ENCODE measurements at places on chromosomes 7 and 10.

- no peak for DNase-seq
Measured at GRCh38 chr10:54799506-54799905, 1.5 kb downstream of the PCDH15 start.

DNA sequence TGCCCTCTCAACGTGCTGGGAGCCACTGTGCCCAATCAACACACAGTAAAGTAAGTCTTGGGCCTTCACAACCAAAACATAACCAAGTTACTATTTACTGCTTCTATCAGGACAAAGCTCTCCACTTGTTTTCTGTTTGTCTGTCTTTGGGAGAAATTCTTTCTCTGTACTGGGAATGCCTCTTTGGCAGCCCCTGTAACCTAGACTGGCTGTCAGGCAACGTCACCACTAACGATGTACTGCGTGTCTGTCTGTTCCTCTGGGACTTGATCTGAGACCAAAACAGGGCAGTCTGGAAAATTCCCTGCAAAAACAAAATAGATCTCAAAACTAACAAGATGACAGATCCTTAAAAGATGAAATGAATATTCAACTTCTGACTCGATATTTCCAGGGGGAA, 113.0 kb downstream of the SMURF1 start:
- DNase-seq: no peak

- DNase-seq: no peak
Measured at GRCh38 chr10:110708776-110709443, 64.8 kb downstream of the RBM20 start.

DNA sequence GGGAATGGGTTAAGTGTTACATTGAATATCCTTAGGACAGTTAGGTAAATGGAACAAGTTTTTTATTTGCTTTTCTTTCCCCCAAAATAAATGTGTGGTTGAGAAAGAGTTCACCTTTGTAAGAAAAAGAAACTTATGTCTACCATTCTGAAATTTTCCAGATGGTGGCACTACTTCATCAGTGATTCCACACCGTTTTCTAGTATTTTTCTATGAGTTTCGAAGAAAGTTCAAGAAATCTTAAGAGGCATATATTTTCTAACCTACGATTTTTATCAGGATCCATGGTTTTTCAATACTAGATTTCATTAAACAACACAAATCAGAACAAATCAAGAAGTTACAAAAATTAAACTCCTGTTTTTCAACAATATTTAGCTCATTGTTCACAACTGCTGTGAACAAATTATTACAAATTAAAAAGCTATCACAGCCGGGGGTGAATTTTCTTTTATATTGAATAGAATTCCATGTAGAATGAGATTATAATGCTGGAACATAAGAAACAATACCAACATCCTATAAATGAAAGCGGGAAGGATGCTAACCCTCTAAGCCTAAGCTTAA, 163.1 kb upstream of the NPVF start:
- DNase-seq: no peak

DNA sequence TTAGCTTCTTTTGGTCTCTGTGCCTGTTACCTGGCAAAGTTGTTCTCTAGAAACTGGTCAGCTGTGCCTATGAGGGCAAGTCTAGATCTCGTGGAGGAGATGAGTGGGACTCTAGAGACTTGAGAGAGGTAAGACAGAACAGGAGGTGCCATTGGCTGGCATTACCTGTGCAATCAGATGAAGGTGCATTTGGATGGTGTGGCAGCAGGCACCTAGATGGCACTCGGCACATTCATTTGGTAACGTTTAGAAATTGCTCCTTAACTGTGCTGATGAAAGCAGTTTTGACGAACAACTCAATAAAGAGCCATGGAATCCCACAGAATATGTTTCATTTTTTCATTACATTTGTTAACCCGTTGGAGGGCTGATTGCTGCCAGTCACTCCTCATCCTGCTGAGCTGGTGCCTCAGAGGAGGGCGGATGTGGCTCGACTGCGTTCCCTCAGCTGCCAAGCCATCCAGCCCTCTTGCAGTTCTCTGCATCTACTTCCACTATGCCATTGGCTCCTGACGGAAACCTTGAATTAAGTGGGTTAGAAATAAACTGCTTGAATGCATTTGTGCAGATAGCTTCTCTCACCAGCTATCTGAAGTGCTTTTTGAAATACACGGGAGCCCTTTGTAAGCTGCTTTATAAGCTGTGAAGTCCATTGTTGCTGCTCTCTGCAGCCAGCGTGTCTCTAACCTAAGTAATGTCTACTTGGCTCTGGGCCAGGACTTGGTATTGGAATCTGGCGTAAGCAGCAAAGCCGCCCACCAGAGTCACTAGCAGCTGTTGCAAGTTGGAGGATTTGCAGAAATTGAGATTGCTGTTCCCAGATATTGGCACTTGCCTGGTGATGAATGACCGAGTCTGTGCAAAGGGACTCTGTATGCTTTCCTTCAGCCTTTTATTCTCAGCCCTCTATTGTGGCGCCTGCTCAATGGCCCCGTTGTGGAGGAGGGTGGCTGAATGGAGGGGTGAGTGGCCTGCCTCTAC, 87.4 kb downstream of the LRRC4 start:
- DNase-seq: peak; percentile 25

DNA sequence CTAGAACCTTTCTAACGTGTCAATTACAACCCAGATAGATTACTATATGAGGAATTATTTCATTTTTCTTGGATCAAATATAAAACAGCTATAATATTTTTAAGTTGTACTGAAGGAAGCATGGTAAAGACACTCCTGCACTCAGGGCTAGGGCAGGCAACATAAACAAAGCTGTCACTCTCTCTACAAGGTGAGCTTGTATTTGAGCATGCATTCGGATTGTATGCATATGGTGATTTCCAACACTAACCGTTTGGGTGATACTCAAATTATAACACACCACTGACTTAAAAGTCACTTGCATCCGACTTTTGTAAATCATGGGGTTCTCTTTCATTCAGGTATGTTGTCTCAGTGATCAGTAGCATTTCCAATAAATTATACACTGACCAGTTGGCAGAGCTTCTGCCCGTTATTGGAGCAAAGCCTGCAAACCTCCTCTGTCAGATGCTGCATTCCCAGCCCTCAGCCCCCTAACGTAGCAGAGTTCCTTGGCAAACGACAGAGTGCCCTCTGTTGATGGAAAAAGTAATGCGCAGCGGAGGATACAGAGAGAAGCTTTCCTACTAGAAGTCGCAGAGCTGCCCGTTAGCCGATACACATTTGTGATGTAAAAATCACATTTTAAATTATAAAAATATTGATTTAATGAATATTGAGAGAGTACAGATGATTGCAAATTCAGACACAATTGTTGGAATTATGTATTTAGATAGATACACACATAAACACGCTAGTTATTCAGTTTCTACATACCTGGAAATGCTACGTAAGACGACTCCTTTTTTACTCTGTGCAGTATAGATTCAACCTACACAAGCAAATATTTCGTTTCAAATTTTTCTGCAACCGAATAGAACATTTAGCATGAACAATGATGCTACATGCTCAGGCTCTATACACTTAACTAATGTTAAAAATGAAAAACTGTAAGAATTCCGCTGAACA, 173.9 kb upstream of the SP4 start:
- DNase-seq: peak; percentile 15

- no peak for DNase-seq
Measured at GRCh38 chr7:7202375-7202720, 20.0 kb downstream of the C1GALT1 start.

GRCh38 chr7:70470746-70471145, 661.2 kb upstream of the GALNT17 start:
- DNase-seq: no peak

GRCh38 chr7:119545118-119545517, 727.9 kb upstream of the KCND2 start:
- DNase-seq: no peak

DNA sequence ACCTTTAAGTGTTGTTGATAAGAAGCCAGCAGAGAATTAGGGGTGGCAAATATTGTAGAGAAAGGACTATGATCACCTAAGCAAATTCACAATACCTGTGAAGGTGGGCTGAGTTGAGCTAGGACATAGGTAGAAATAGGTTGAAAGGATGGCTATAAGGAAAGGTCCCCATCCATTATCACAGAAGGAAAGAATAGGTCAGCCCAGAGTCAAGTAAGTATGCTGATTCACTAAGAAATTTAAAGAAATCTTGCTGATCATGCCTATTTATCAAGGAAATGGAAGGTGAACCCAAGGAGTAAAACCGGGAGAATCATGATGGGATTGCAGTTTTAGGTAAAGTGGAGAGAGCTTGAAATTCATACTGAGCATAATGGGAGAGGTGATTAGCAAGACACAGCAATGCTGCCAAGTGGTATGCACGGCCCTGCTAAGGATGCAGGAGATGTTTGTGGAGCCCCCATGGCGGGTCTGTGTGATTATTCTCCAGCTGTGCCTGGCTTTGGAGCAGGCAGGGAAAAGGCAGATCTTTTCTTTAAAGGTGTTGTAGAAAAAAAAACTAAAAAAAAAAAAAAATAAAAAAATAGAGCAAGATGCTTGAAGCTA, 399.4 kb downstream of the PLXDC2 start:
- DNase-seq: no peak

- no peak for DNase-seq
Measured at GRCh38 chr10:101132636-101133473, 1.8 kb downstream of the TLX1 start.

- no peak for DNase-seq
Measured at GRCh38 chr7:78465894-78466293, 667.3 kb downstream of the PHTF2 start.

DNA sequence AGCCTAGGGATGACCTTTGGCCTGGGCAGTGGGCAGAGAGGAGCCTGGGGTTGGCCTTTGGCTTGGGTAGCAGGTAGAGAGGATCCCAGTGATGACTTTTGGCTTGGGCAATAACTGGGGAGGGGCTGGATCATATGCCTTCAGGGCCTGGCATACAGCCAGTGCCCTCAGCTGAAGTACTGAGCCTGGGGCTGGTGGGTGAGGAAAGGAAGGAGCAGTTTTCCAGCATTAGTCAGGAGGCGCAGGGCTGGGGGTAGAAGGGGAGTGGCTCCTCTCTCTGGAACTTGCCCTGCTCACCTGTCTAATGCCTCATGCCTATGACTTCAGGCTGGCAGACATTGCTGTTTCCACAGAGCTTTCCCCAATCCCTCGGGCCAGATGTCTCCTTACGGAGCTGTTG, 15.2 kb upstream of the COMTD1 start:
- DNase-seq: no peak

GRCh38 chr7:55504093-55504859, 68.0 kb downstream of the VOPP1 start:
- no peak for DNase-seq

DNA sequence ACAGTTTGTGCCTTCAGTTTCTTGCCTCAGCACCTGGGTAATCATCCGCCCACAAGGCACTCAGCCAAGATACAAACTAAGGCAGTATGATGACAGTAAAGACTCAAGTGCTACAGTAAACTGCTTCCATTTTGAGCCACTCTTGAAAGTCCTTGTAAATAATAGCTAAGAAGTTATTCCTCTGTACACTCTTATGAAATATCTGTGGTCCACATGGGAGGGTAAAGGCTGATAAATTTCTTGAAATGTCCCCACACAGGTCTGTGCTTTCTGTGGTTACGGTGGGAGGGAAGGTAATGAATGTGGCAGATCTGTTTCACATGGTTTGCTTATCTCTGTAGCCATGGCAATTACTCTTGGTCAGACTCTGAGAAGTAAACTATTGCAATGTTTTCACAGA, 551.0 kb upstream of the ZWINT start:
- no peak for DNase-seq

DNA sequence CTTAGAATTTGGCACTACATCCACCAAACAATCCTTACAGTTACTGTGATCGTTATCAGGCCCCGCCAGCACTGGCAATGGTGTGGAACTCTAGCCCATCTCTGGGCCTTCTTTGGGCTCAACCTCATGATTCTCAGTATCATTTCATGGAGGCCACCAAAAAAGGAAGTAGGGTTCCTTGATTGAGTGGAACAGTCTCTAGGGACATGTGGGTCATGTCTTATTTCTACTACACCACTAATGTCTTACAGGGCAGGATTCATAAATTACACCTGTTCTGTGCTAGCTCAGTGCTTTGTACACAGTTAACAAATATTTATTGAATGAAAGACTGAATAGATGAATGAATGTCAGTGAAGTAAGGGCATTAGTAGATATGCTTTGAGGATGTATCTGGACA, 53.9 kb downstream of the AP3M1 start:
- no peak for DNase-seq

- DNase-seq: no peak
Measured at GRCh38 chr10:47048526-47048905, 137.3 kb downstream of the PTPN20 start.

DNA sequence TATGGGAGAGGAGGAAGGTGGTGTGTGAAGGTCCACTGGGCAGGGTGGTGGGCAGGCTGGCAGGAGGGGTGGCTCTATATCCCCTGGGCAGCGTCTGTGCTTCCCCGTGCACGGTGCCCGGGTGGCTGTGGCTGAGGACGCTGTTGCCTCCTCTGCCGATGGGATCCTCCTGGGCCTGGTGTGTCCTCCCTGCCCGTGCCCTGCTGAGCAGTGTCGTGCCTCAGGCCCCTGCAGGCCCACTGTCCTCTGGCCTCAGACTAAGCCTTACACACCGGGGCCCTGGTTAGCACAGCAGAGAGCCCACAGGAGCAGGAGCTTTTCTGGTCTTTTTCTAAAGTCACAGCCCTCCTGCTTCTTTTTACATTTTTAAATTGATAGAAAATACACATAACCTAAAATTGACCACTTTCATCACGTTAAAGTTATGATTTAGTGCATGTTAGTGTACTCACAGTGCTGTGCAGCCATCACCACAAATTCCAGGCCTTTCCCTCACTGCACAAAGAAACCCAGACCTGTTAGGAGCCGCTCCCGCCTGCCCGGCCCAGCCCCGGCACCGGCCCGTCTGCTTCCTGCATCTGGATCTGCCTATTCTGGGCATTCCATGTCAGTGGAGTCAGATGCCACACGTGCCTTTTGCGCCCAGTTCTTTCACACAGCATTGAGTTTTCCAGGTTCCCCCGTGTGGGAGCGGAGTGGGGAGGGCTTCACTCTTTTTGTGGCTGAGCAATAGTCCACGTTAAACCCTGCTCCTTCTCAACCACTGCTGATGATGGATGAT, 19.4 kb downstream of the PFKFB3 start:
- DNase-seq: no peak

GRCh38 chr10:93954726-93955363, 38.9 kb upstream of the PLCE1 start:
- DNase-seq: no peak

- DNase-seq: no peak
Measured at GRCh38 chr7:137935884-137936508, 65.9 kb downstream of the CREB3L2 start.

DNA sequence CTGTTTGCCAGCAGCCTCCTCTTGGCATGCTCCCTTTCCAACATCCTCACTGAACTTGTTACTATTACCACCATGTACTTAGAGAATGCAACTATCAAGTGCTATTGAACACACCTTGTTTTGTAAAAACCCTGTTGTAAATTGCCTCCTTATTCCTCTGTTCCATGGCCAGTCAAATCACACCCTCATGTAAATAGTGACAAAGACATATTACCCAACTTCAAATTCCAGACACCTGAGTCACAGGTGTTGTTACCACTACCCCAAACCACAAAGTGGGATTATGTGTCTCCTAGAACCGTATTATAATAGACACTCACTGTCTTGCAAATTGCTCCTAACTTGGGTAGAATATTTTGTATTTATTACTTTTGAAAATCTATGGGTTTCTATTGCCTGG, 263.2 kb upstream of the C7orf33 start:
- DNase-seq: no peak

- no peak for DNase-seq
Measured at GRCh38 chr7:55784151-55784550, 78.4 kb downstream of the SEPTIN14 start.
